Right renal cortex interstitium (tissue), 3 donors: ENCODE measurements at places on chromosomes 5 and 9. TPM values are rescaled to one million over a fixed set of nuclear protein-coding genes. Genes with fewer than 3 reads are reported as not detected.

GRCh38 chr9:124022201-124023121, 10.9 kb downstream of the LHX2 start:
- DNase-seq = no peak

The ANKRD34B gene
- polyA plus RNA-seq = 0.18 TPM

DNA sequence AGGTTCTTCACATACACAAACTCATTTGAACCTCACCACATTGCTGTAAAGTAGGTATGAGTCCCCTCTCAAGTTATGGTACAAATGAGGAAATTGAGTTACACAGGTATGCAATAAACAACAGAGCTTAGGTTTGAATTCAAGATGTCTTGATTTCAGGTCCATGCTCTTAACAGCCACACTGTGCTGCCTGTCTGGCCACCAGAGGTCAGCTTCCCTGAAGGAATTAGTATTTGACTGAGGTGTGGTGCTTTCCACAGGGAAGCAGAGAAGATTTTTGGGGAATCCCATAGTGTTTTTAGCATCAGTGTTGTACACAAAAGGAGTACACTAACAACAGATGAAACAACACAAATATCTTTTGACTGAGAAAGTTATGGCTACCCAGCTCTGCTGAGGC, 94.4 kb upstream of the ITGA1 start:
- no peak for DNase-seq

- DNase-seq = no peak
Observed at GRCh38 chr5:173753307-173754168, 134.6 kb upstream of the CPEB4 start.

DNA sequence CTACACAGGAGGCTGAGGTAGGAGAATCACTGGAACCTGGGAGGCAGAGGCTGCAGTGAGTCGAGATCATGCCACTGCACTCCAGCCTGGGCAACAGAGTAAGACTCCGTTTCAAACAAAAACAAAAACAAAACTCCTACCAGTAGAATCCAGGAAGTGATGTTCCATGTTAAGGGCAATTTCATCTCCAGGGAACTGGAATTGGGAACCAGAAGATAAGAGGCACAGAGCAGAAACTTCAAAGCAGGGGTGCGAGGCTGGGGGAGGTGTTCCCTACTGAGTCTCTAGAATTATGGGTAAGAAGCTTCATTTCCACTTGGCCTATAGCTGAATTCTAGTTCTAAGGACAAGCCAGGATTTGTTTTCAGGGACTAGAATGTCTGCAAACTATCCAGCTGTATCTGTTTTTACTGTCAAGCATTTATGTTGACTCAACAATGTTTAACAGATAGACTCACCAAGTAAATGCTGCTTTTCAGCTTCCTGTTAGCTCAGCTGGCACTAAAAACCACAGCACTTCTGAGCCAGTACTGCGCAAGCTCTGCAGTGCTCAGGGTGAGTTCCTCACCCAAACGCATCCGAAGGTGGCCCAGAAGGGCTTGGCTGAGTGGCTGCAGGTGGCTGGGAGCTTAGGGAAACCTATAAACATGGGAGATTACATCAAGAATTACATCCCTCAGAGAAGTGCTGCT, 320.1 kb downstream of the MTRR start:
- DNase-seq = no peak
